ENCODE measurements at places on chromosomes 11 and 22.

DNA sequence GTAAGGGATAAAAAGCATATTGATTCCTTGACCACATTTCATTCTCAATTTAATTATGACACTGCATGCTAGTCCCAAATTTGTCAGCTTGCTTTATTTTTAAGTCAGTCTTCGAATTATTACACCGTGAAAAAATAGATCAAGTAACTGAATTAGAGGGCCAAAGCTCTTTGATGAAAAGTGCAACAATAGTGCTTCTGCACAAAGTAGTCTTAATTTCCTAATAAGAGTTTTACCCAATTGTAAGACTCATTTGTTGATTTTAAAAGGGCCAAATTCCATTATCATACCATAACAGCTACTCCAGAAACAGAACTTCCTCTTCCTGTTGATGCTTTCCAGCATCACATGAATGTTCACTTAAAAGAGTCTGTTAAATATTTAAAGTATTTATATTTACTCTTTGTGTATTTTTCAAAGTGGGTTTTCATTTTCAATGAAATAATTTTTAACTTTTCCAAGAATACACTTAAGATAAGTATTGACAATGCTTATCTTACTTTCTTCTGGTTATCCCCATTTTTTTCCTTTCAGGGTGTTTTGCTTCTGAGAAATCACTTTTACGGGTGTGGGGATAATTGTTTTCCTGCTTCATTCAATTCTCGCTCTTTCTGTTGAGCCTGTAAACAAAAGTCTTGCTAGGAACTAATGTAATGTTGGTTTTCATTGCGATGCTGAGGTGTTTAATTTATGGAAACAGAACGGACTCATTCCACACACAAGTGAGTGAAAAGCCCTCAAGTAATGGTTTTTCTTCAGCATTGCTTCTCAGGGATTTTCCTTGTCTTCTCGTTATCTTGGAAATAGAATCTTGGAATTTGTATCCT lies 2.1 kb downstream of the ARHGEF12 start:
- no peak for DNase-seq

DNA sequence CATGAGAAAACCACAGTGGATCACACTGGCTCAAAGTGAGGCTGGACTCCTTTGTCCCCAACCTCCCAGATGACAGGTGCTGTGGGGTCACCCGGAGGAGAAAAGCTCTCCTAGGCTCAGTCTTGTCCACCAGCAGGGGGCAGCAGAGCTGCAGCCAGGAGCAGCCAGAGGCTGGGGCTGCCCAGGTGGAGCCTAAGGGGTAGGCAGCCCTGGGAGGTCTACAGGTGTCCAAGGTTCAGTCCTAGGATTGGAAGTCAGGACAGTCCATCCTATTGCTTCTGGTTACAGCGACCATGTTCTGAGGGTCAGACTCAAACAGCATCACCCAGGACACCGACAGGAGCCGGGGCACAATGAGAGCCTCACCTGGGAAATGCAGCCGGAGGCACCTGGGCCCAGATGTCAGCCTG lies 77.6 kb upstream of the IGLL5 start:
- no peak for DNase-seq

- no peak for DNase-seq
Observed at GRCh38 chr11:133072378-133072777, 459.9 kb downstream of the OPCML start.

- DNase-seq = no peak
Observed at GRCh38 chr11:104086621-104087020, 50.2 kb downstream of the DDI1 start.

GRCh38 chr11:16936643-16937042 lies 77.6 kb downstream of the PLEKHA7 start:
- DNase-seq = no peak

- DNase-seq = no peak
Observed at GRCh38 chr11:1918436-1919315, 827 bp upstream of the TNNT3 start.

GRCh38 chr11:2214527-2215229 lies 43.1 kb upstream of the TH start:
- no peak for DNase-seq

DNA sequence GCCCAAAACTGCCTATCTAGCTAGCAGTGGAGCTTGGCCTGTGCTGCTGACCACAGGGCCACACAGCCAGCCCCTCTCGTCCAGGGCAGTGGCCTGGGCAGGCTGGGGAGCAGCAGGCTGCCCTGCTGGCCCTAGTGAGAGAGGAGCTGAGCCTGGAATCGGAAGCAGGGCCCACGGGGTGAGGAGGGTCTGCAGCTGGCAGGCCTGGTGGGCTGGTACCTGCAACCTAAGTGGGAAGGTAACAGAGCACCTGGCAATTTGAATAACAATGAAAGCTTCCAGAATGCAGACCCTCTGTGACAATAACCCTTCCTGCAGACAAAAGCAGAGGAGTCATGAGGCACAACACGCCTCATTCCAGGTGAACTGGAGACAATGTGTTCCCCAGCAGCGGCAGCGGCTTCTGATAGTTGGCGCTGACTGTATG lies 31.8 kb upstream of the RFPL3 start:
- DNase-seq = no peak

Measured in stimulated activated CD8-positive, alpha-beta memory T cell treated with anti-CD3 and anti-CD28 coated beads, Interleukin-15, amount 100 ng/mL, for 24 hours (primary cell).